ELF-1 (cell line): ENCODE measurements at places on chromosomes 1 and 21.

GRCh38 chr1:232704694-232705680, 75.1 kb upstream of the SIPA1L2 start:
- DNase-seq: no peak

GRCh38 chr1:2588661-2589430, 2.3 kb downstream of the PRXL2B start:
- DNase-seq: no peak

DNA sequence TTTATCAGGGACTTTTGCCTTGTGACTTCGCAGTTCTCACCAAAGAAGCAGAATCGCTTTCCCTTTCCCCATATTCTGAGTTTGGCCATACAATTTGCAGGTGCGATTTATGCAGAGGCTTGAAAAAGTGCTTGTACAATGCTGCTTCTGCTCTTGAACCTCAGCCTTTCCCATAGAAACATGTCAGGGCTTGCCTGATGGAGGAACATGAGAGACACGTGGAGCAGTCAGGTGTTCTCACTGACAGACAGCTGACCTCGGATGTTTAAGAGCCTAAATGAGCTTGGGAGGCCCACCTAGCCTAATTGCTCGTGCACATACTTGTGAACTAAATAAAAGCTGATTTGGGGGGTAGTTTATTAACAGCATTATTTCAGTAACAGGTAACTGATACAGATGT, 290.0 kb downstream of the S1PR1 start:
- DNase-seq: no peak

- no peak for DNase-seq
These were observed 39.5 kb upstream of the RD3 start for GRCh38 chr1:211531194-211532087.

DNA sequence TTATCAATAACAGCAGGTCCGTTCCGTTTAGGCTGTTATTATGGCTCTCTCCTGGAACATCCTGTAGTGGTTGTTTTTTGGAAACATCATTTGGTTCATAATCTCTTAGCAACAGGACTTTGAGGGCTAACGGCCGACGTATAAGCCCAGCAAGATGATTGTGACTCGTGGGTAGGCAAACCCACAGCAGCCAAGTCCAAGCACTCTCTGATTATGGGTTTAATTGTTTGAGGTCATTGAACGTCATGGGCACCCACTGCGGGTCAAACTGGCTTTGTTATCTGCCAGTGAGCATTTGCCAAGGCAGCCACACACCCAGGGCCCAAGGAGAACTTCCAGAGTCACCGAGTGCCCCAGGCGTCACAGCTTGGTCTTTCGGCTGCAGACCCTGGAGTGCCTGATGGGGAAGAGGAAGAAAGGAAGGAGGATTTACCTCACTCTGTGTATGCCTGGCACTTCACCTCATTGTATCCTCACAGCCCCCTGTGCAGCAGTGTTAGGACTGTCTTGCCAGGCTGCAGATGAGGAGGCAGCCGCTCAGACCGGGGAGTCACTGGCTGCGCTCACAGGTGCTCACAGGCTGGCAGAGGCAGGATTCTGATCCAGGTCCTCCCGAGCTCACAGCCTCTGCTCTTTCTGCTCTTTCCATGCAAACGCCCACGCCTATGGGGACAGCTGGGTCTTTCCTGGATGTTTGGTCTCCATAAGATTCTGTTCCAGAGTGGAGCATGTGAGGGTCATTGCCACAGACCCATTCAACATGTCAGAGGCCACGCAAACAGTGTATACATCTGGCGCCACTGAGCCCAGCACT, 30.8 kb upstream of the EPS8L3 start:
- no peak for DNase-seq

DNA sequence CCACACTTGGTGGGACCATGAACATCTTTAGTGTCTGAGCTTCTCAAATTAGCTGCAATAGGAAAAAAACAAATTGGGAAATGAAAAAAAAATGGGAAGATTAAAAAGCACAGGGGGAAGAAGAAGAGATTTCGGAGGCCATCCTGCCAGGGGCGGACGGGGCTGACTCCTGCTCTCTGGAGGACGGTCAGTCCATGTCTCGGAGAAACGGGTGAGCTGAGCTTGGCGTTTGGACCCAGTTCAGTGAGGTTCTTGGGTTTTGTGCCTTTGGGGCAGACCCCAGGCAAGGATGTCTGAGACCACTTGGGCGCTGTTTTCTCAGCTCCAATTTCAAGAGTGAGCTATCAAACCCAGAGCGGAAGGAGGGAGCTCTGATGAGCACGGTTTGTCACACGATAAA, 123.9 kb downstream of the PRDM2 start:
- DNase-seq: no peak

DNA sequence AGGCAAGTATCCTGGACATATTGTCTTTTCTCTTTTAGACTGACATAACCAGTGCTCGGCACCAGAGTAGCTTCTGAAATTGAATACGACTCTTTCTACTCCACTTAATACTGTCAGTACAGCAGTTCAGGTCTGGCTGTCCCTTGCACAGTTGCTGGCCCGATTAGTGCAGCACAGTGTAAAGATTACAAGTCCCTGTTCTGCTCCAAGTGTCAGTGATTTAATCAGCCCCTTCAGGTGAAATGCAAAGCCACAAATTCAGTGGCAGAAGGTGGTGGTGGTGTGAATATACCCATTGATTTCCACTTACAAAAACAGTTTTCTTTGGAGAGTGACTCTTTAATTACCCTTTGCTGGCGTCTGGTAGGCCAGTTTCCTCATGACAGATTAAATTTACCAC, 545.4 kb downstream of the ADGRL2 start:
- DNase-seq: no peak
